ENCODE measurements at places on chromosomes 2 and 18. TPM values are rescaled to one million over a fixed set of nuclear protein-coding genes. Genes with fewer than 3 reads are reported as not detected.

DNA sequence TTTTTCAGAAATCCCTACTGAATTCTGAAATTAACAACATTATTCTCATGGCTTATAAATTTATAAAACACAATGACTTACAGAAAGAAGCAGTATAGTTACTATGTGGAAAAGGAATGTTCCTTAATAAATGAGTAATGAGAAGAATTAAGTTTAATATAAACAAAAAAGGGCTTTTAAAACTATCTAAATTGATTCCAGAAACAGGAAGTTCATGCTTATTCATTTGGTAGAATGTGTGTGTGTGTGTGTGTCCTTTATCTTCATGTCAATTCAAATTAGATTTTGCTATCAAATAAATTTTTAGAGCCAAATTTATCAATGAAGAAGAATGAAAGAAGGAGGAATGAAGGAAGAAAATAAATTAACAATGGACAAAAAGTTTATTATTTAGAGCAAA, 440.8 kb upstream of the LRRTM4 start:
- DNase-seq, result no peak

DNA sequence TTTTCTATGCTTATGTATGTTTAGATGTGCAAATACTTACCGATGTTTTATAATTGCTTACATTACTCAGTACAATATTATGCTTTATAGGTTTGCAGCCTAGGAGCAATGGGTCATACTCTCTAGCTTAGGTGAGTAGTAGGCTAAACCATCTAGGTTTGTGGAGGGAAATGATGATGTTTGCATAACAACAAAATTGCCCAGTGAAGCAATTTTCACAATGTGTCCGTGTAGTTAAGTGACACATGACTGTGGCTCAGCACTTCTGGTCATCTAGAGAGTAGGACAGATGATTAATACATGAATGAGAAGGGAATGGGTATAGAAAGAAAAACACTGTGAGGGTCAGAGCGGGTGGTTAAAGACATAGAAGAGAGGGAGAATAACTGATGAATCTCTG, 2116.2 kb upstream of the PIK3C3 start:
- no peak for DNase-seq

DNA sequence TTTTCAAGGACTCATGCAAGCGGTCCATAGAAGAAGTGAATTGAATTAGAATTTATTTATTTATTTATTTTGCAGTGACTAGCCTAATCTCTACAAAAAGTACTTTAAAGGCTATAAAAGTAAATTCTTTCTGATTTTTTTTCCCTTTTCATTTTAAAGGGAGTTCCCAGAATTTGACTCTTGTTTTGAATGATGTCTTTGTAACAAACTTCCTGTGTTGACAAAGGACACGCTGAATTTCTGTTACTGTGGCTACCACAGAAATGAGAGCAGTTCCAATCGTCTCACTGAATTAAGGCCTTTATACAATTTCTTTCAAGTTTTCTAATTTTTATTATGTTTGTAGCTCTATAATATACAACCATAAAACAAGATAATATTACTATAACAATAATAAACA, 46.3 kb upstream of the LPIN2 start:
- DNase-seq, result no peak

DNA sequence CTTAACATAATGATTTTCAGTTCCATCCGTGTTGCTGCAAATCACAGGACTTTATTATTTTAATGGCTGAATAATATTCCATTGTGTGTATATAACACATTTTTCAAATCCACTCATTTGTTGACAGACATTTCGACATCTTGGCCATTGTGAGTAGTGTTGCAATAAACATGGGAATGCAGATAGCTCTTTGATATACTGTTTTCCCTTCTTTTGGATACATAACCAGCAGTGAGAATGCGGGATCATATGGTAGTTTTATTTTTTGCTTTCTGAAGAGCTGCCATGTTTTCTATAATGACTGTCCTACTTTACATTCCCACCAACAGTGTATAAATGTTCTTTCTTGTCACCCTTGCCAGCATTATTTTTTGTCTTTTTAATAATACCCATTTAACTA, 420.3 kb upstream of the CHAC2 start:
- DNase-seq, result no peak

- DNase-seq, result no peak
These were observed 80.1 kb upstream of the TFCP2L1 start for GRCh38 chr2:121365061-121365460.

DNA sequence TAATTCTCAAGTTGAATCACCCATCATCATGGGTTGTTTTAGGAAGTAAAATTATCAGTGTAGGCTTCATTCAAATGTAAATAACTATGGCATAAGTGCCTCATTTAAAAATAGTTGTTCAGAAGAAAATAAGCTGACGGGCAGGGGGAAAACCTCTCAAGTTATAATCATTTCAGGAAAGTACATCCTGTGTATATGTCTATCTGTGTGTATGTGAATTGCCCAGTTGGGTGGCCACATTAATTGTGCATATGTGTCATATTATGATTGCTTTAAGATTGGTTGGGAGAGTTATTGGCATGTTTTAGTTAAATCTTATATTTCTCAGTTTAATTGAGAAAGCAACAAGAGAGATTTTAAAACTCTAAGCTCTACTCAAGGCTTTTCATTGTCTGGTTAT, 282.8 kb upstream of the VWC2L start:
- DNase-seq, result no peak

DNA sequence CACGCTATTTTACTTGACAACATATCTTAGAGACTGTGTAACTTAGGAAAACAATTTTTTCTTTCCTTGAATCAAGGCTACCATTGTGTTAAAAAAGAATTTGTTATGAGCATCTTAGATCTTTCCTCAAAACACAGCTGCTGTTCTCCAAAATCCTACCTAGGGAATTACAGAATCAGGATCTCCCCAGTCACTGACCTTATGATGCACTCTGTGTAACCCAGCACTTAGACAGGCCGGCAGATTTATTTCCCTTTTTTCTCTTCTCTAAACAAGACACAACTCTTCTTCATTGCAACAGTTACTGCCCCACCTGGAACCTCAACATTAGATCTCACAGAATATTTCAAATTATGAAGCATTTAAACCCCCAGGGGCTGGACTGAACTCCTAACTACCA, 13.5 kb upstream of the C2orf15 start:
- no peak for DNase-seq

DNA sequence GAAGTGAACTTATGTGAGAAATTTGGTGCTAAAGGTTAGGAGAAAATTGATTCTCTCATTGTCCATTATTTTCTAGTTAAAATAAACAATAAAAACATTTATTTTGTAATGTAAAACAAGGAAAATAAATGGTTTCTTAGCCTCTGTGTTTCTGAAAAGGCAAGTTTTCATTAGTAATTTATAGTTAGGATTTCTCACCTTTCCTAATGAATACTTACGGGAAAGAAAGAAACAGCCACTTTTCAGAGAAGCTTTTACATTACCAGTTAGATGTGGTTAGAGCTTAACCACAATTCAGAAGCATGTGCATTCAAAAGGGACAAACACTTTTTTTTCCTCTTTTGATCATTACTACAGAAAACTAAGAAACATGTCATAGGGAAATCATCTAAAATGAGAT, 18.8 kb downstream of the NEMP2 start:
- DNase-seq, result no peak

GRCh38 chr2:119283873-119284331, 60.3 kb downstream of the STEAP3 start:
- no peak for DNase-seq

DNA sequence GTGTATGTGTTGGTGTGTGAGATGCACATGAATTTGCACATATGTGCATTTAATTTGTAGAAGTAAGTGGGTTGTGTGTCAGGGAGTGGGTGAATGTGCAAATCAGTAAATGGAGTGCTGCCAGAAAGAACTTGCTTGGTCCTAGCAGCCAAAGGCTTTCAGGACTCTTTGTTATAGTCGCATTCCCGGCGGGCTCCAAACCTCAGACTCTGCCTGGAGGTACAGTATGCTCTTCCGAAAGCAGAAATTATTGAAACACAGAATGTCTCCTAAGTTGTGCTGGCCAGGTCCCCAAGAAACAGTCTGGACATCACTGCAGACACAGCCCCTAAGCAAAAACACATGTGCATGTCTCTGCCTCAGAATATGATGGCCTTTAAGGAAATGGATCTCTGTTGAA, 232.4 kb downstream of the INSIG2 start:
- no peak for DNase-seq

DNA sequence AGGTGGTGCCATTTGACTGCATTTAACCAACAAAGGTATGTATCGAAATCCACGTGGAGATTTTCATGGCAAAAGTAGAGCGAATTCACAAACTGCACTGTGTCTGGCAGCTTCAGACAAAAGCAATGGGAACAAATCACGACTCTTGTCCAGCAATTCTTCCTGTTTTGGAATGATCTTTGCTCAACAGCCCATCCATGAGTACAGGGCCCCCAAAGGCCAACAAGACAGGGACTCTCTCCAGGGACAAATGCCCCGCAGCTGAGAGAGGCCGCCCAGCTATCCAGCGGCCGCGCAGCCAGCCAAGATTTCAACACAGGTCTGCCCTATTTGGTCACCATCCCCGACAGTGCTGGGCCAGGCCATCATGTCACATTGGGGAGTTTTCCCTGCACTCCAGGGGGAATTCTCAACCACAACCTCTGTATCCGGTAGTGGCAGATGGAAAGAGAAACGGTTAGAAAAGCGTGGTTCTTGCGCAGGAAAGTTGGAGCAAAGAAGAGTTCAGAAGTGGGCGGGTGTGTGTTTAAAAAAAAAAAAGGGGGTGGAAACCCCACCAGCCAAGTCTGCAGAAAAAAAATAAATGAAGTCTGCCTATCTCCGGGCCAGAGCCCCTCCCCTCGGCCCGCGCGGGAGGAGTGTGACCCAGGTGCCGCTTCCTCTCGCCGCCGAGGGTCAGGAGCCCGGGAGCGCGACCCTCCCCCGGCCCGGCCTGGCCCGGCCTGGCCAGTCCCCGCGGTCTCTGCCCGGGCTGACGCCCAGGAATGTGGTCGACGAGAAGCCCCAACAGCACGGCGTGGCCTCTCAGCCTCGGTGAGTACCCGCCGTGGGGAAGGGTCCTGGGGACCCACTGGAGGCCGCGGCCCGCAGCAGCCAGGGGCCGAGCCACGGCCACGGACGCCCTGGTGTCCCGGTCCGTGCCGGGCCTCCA, at the start of gene GYPC:
Gene GYPC, plus strand, starts transcription at position 659 of the 931 bp plus-strand sequence. Its CDS starts 106 bp downstream, at position 765.
- peak; percentile 57 for DNase-seq

DNA sequence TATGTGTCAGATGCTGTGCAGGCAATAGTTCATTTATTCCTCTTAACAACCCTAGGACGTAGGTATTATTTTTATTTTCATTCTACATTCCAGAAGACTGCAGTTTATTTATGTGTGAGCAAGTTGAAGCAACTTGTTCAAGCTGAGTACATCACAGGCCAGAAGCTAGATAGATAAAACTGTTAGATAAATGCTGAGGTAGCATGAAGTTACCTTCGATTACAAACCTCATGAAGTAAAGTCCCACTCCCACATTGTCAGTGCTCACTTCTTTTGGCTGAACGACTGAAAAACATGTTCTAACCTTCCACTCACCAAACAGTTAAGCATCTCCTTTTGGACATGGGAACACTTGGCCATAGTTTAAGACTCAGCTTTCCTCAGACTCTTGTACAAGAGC, 439.2 kb downstream of the TNS1 start:
- DNase-seq, result no peak

- DNase-seq, result no peak
These were observed 1061.4 kb downstream of the TSN start for GRCh38 chr2:122816803-122817202.

DNA sequence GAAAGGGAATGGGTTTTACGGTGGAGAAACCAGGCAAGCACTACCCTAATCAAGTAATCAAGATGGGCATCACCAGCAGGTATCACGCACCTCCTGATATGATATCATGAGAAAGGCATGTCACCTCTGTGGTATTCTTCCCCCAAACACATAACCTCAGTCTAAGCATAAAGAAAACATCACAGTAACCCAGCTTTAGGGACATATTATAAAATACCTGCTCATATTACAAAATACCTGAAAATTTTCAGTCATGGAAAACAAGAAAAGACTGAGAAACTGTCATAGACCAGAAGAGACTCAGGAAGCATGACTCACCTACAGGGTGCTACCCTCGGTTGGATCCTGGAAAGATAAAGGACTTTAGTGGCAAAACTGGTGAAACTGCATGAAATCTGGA, 30.5 kb downstream of the GCKR start:
- no peak for DNase-seq

DNA sequence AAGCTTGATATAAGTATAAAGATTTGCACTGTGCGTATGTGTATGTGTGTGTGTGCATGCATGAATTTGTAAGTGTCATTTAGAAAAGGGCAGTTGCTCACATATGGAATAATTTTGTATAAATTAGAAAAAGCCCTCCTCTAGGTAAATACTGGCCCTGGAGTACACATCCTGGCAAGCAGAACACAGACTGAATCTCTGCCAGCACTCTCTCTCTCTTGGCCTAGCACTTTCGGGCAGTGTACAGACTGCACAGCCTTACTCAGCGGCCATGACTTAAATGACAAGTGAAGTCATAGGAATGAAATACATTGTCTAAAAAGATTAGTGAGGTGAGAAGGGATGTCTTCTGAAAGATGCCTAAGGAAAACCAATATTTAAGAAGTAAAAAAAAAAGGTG, 214.1 kb downstream of the RDH14 start:
- no peak for DNase-seq

- DNase-seq, result no peak
These were observed 71.4 kb downstream of the TRIB2 start for GRCh38 chr2:12787891-12788801.

GRCh38 chr2:231769170-231770136, 11.6 kb downstream of the PDE6D start:
- no peak for DNase-seq

SULT1C4 gene
- not detected for total RNA-seq

NCKAP1 gene
- 4.1 TPM for total RNA-seq

PROKR1 gene
- total RNA-seq, result not detected

SATB2 gene
- 0.18 TPM for total RNA-seq

KDSR gene
- 66.4 TPM for total RNA-seq

ADAM23 gene
- 0.98 TPM for total RNA-seq

NXPH2 gene
- total RNA-seq, result not detected

AMER3 gene
- not detected for total RNA-seq

ATP6V1C2 gene
- total RNA-seq, result not detected

CYRIA gene
- total RNA-seq, result 0.10 TPM

SERPINE2 gene
- 7.9 TPM for total RNA-seq

RAB6C gene
- 0.10 TPM for total RNA-seq

Measured in activated CD4-positive, alpha-beta memory T cell treated with anti-CD3 and anti-CD28 coated beads, Interleukin-2, amount 10 ng/mL, durations not matched to agents 7 days and 5 days (primary cell).